Hematopoietic multipotent progenitor cell (in vitro differentiated cells): ENCODE measurements at places on chromosomes 12 and 14. TPM values are rescaled to one million over a fixed set of nuclear protein-coding genes. Genes with fewer than 3 reads are reported as not detected.
A peak's percentile ranks its signal among the peaks of the same experiment; 100 is the strongest.

- peak; percentile 49 for DNase-seq
Observed at GRCh38 chr12:116559162-116559935, at the start of gene MAP1LC3B2. Gene MAP1LC3B2 (plus strand): TSS chr12:116559381. CDS start chr12:116575943, 16,562 bp downstream.

The GPRC5D gene
- not detected for total RNA-seq

DNA sequence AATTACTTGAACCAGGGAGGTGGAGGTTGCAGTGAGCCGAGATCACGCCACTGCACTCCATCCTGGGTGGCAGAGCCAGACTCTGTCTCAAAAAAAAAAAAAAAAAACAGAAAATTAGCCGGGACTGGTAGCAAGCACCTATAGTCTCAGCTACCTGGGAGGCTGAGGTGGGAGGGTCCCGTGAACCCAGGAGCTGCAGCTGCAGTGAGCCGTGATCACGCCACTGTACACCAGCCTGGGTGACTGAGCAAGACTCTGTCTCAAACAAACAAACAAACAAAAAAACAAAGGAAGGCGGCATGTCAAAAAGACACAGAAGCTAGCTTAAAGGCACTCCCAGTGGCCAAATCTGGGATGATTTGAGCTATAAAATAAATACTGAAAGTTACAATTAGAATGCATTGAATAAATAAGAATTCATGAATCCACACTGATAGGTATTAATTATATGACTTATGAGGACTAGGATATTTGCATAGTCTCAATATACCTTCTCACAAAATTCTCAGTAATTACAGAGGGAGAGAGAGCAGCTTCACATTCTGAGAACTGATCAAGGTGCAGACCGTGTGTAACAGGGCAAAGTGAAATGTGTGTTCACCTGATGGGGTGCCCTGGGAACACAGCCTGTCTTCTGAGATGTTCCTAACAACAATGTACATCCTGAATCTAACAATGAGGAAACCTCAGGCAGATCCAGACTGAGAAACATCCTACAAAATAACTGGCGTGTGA is 42.7 kb upstream of the GPR132 start:
- DNase-seq = no peak

DNA sequence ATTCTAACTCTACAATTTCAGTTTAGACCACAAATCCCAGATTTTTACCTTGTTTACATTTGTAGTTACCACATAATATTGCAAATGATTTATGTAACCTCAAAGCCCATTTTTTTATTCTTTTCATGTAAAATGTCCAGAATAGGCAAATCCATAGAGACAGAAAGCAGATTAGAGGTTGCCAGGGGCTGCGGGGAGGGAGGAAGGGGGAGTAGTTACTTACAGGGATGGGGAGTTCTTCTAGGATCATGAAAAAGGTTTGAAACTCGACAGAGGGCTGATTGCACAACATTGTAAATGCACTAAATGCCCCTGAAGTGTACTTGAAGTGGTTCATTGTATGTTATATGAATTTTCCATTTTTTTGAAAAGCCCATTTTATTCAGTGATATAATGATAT is 66.5 kb downstream of the PPP2R5C start:
- no peak for DNase-seq

DNA sequence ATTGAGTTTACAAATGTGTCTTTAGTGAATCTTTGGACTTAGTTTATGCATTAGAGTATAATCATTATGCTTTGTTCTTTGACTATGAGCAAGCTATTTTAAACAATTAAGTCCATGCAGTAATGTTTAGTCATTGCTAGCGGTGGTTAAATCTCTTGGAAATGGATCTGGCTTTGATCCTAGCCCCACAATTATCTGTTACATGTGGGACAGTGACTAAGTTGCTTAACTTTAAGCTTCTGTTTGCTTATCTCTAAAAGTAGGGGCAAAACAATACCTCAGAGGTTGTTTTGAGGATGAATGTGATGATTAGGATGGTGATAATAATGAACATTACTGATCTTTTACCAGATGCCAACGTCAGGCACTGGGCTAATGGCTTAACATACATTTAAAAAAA is 124.2 kb downstream of the NPAS3 start:
- no peak for DNase-seq

- no peak for DNase-seq
Observed at GRCh38 chr14:92416544-92416943, 93.6 kb downstream of the SLC24A4 start.

The FOXM1 gene
- total RNA-seq = 4.0 TPM

The ATP5MC2 gene
- total RNA-seq = 563 TPM

GRCh38 chr12:52740584-52740983 is 36.6 kb downstream of the KRT76 start:
- no peak for DNase-seq

DNA sequence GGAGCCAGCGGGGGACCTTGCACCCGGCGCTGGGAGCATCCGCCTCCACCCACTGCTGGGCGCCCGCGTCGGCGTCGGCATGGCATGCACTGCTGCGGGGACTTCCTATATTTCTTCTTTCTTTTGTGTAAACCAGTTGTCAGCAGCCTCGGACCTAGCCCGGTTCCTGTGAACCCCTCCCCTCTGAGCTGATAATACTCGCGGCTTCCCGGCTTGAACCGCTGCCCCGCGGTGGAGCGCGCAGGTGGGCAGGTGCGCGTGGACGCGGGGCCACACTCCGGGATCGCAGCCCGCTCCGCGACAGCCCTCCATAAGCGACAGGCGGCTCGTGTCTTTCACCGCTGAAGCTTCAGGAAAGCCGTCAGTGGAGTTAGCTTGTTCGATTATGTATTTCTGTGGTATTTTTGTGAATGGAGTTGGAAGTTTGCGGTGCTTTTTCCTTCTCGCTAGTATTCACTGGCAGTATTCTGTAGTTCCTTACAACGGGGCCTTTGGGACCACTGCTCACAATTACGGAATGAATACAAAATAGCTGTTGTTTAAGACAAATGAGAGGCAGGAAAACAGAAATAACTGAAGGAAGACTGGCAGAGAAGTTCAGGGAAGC is 870 bp downstream of the BMAL2 start:
- no peak for DNase-seq

The LALBA gene
- total RNA-seq = not detected

GRCh38 chr14:22563987-22564386 is 25.0 kb downstream of the DAD1 start:
- DNase-seq = no peak

- no peak for DNase-seq
Observed at GRCh38 chr12:101680240-101680639, 17.2 kb upstream of the CHPT1 start.

GRCh38 chr14:22426711-22427110 is 162.3 kb downstream of the DAD1 start:
- DNase-seq = no peak

DNA sequence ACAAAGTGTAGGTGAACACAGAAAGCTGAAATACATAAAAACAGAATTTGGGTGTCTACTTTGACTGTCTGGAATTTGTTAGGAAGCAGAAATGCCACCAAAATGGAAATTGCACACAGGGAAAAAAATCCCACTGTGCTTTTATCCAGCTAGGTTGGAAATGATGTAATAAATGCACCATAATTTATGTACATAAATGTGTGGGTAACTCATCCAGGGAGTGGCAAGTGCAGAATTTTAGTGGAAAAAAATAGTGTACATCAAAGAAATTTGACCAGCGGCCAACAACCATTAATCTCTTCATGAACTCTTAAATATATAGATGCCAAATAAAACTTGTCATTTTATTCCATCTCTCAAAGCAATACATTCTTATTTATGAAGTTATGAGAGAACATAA is 105.6 kb downstream of the LLPH start:
- DNase-seq = no peak

The HAL gene
- total RNA-seq = 3.2 TPM

GRCh38 chr14:100004392-100004791 is 60.8 kb upstream of the EVL start:
- no peak for DNase-seq

DNA sequence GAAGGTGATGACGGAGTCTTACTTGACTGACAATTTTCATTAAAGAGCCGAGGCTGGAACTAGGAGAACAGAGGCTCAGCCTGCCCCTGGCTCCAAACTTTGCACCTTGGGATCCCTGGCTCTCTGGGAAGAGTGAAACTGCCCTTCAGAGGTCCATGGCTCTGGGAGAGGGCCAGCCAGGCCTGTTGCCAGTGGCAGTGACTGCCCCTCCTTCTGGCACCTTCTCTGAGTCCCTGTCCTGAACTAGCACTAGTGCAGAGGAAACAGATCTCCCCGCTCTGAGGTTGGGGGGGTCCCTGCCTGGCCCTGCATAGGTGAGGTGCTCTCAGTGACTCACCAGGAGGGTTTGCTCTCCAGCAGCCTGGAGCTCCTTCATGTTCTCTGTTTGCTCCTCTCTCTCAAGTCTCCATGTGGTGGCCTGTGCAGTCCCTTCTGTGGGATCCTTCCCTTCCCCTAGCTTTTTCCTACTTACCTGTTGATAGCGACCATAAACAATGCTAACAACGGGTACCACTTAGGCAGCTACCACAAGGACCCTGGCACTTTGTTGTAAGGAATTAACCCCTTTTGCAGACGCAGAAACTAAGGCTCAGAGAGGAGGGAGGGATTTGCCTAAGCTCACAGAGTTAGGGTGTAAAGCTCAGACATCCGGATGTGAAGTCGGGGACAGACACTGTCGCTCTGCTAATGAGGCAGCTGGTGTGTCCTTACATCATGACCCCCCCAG is 22.4 kb downstream of the FAM222A start:
- no peak for DNase-seq

DNA sequence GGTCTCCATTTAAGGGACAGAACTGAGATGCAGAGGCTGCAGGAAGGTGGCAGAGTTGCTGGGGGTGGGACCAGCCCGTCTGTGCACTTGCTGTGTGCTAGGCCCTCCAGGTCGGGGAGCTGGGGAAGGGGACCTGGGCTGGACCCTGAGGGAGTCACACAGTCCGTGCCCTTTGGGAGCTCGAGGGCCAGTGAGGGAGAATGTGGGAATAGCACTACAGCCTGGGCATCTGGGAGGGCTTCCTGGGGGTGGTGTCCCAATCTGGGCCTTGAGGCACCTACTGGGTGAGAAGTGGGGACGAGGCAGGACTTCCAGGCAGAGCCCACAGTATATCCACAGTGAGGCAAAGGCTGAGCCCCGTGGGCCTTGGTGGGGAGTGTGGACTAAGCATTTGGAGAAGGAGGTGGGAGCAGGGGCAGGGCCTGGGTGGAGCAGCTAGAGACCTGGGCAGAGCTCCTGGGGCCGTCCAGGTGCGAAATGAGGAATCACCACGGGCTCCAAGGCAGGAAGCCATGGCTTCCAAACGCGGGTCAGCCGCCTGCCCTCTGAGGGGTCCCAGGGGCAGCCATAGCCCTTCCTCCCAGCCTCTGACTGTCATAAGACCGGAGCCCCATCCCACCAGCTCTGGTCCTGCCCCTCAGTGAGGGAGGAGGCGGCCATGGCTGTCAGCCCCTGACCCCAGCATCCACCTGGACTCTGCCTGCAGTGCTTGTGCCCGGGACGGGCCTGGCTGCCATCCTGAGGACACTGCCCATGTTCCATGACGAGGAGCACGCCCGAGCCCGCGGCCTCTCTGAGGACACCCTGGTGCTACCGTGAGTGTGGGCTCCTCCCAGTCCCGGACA is 6.6 kb downstream of the ASPG start:
- DNase-seq = no peak

DNA sequence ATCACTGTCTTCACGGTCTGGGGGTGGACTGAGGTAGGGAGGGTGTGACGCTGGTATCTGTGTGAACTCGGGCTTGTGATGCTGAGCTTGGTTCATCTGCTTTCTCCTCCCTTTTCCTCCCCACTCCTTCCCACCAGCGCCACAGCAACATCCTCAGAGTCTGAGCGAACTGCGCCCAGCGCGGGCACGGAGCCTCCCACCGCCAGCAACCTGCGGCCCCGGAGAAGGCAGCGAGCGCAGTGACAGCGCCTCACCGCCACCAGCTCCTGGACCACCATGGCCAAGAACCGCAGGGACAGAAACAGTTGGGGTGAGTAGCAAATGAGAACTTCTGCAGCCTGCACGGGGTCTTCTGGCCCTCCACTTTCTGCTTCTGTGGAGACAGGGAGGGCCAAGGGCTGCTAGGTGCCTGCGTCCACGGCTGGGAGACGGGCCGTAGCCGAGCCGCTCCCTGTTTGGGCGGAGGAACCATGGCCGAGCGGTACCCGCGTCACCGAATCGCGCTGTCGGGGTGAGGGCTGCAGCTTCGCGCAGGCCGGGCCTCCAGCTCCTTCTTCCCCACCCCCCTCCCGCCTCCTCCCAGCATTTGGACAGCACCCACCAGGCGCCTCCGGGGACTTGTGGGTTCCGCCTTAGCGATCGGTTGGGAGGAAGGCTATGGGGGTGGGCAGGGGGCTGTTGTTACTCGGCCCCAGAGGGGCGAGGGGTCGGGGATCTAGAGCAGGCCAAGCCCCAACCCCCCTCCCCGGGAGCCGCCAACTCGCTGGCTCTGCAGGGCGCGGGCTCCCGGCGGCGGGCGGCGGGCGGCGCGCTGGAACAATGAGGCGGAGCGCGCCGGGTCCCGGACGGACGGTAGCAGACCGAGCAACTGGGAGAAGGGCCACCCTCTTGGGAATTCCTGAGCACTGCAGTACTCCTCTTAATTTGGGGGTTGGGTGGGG is at the start of gene ATL1:
Gene ATL1 (plus strand): TSS at position 156 of the 941 bp plus-strand sequence. CDS start 121 bp downstream, at position 277.
- peak; percentile 85 for DNase-seq

The DPPA3 gene
- total RNA-seq = not detected

DNA sequence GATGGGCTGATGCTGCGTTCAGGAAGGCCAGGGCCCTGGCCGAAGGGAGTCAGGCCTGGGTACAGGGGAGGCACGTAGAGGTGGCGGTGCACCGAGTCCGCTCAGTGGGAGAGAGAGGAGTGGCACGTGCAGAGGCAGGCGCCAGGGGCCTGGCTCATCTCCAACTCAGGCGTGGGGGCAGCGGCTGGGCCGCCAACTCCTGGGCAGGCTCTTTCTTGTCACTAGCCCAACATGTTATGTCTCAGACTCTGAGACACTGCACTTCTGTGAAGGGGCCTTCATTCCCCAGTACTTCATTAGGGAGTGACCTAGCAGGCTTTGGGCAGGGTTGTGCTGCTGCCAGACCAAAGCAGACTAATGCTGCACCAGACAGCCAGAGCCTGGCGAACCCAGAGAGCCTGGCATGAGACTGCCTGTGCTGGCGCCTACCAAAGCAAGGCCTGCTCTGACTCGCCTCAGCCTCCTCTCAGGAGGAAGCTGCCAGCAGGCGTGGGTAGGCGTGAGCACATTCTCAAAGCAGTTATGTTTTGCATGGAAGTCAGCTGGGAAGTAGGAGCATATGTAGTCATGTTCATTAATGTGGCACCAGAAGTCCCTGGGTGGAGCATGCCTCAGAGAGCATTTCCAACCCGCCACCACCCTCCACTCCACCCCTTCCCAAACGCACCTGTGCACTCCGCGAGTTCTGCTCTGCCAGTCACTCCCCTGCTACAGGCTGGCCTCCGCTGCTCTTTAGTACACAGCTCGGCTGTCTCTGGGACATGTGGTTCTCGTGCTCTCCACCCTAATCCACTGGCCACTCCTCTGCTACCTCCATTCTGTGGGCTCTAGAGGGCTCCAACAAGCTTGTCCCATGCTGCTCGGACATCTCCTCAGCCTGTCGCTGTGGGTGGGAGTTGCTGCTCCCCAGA is 9.7 kb downstream of the CKB start:
- DNase-seq = peak; percentile 31

The ATL1 gene
- 11.0 TPM for total RNA-seq

DNA sequence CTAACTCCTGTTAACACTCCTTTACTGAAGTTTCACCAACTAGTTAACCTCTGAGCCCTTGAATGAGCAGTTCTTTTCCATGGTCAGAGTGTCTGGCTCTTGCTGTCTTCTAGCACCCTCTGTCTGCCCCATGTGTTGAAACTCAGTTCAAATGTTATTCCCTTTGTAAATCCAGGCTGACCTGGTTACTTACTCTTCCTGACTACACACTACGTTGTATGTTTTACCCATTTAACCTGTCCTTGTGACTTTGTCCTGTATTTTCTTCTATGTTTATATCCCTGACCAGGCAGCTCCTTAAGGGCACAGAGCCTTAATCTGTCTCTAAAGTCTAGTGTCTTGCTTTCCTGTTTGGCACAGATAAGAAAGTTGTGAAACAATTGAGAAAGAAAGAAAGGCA is 389.0 kb upstream of the RPL10L start:
- peak; percentile 34 for DNase-seq
